ENCODE measurements at places on chromosomes 13 and 19.
A peak's percentile ranks its signal among the peaks of the same experiment; 100 is the strongest.

GRCh38 chr19:2335848-2336247 is 7.4 kb downstream of the SPPL2B start:
- no peak for DNase-seq
- peaks cover 24% of the 10 kb centered on the region for H3K36me3 ChIP-seq
- H3K27ac ChIP-seq = no peak overlapping the region
- no peaks in the 10 kb centered on the region for H3K27me3 ChIP-seq

DNA sequence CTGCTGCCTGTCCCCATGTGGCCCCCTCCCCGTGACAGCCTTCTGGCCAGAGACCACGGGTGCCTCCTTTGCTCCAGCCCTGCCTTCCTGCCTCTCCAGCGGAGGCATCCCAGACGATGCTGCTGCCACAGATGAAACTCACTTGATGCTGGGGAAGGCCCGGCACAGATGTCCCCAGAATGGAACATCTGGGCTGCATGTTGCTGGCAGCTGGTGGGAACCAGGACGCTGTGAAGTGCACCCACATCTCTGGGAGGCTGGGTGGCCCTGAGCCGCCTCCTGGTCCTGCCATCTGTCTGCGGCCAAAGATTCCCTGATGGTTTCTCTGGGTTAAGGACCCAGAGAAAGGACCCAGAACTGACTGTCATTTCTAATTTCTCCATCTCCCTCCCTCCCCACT is 51.9 kb upstream of the PTPRS start:
- no peak for DNase-seq
- no peak overlapping the region for H3K27ac ChIP-seq
- no peak overlapping the region for H3K4me3 ChIP-seq
- H3K36me3 ChIP-seq = no peaks in the 10 kb centered on the region
- no peaks in the 10 kb centered on the region for H3K4me1 ChIP-seq

DNA sequence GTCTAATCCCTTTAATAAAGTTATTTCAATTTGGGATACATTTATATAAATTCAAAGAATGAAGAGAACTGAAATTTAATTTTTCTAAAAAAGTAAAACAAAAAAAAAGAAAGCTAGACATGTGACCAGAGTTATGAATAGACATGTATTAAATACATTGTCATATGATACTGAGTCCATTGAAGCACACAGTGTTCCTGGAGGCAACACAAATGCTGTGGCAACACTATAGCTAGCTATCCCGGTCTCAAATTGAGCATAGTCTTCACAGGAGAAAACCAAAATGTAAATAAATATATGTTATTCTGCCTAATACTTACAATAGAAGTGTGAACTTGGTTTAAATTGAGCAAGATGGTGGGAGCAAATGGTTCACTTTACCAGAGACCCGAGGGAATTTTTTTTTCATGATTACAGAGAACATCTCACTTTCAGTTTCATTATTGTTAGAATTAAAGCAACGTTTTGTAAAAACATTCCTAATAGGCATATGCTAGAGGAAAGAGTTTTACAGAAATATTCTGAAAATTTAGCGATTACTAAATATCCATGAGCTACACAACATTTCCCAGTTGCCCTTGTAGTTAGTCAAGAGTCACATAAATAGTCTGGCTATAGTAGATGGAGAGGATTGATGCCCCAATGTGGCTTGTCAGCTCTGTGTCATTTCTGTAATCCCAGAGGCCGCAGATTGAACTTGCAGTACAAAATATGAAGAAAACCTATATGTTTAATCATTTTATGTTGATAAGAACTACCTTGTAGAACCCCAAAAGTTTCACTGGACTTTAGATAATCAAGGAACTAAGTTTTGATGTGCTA is 775.7 kb upstream of the SPRY2 start:
- no peak overlapping the region for H3K27ac ChIP-seq
- no peaks in the 10 kb centered on the region for H3K4me1 ChIP-seq
- no peaks in the 10 kb centered on the region for H3K36me3 ChIP-seq
- no peaks in the 10 kb centered on the region for H3K27me3 ChIP-seq

- H3K4me3 ChIP-seq = no peak overlapping the region
- no peak for DNase-seq
- no peaks in the 10 kb centered on the region for H3K27me3 ChIP-seq
- H3K27ac ChIP-seq = no peak overlapping the region
- H3K4me1 ChIP-seq = no peaks in the 10 kb centered on the region
Observed at GRCh38 chr13:43482026-43482425, 304.7 kb downstream of the ENOX1 start.

DNA sequence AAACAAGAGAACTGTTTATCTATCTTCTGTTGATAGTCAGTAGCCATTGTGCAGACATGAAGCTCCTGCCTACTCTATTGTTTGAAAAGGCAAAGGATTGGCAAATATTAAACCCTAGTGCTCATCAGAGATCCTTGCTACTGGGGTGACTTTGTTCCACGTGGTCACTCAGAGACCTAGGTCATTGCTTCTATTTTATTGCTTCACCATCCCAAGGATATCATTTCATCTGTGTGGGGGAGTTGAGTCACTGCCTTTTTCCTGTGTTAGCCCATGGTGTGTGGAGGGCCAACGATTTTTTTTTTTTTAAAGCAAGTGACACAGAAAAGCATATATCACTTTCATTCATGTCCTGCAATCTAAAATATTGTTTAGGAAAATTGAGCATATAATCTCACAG is 254.1 kb upstream of the RXFP2 start:
- H3K36me3 ChIP-seq = no peaks in the 10 kb centered on the region
- no peaks in the 10 kb centered on the region for H3K4me1 ChIP-seq
- no peaks in the 10 kb centered on the region for H3K27me3 ChIP-seq
- H3K27ac ChIP-seq = no peak overlapping the region

GRCh38 chr13:40116008-40116407 is 460.5 kb downstream of the COG6 start:
- H3K27me3 ChIP-seq = no peaks in the 10 kb centered on the region
- H3K36me3 ChIP-seq = no peaks in the 10 kb centered on the region
- peaks cover 2% of the 10 kb centered on the region for H3K4me1 ChIP-seq

- peak; percentile 39 for DNase-seq
- H3K27me3 ChIP-seq = no peaks in the 10 kb centered on the region
- H3K4me1 ChIP-seq = peaks cover 40% of the 10 kb centered on the region
Observed at GRCh38 chr19:4972509-4973230, 3.8 kb downstream of the KDM4B start.

DNA sequence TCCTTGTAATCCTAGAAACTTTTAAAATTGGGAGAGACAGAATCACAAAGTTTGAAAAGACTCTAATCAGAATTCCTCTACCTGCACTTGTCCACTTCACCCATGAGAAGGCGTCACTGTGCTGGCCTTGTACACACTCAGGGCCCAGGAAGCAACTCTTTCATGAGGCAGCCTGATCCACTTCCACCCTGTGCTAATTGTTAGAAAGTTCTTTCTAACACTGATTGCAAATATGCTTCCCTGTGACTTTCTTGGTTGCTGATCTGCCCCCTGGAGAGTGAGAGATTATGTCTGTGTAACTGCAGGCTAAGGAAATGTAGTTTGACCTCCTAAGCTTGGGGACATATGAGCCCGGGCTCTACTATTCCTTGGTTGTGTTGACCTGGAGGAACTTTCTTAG is 494.6 kb downstream of the MYO16 start:
- no peaks in the 10 kb centered on the region for H3K27me3 ChIP-seq
- no peak overlapping the region for H3K27ac ChIP-seq
- no peak for DNase-seq
- no peak overlapping the region for H3K4me3 ChIP-seq
- no peaks in the 10 kb centered on the region for H3K36me3 ChIP-seq

GRCh38 chr13:104021806-104022397 is 955.7 kb upstream of the SLC10A2 start:
- H3K4me1 ChIP-seq = no peaks in the 10 kb centered on the region
- DNase-seq = no peak
- H3K4me3 ChIP-seq = no peak overlapping the region
- H3K27me3 ChIP-seq = no peaks in the 10 kb centered on the region
- no peaks in the 10 kb centered on the region for H3K36me3 ChIP-seq

DNA sequence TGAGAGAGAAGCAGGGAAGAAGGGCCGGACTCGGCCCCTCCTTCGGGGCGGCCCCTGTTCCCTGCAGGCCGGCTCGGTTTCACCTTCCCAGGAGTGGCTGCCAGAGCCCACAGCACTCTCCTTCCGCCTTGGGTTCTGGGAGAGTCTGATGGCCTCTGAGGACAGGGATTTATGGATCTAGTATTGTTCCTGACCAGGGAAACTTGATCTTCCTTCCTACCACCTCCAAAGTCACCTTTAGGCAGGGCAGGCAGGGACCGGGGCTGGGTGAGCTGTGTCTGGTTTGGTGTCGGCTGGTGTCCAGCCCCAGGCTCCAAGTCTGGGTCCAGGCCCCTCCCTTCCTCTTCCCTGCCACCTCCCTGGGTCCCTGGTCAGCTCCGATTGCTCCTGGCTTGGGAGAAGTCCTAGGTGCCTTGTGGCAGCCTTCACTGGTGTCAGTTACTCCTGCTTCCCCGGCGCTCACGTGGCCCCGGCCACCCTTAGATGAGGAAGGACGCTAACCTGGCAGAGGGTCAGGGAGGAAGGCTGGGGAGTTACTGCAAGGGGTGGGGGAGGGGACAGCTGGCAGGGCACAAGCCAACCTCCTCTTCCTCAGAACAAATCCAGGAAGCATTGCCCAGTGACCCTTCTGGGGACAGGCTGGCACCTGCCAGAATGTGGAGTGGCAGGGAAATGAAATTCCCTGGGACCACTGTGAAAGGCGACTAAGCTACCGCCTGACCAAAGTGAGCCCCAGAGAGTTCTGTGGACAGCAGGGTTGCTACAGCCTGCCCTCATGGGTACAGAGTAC is 18.8 kb downstream of the RFX1 start:
- H3K27me3 ChIP-seq = no peaks in the 10 kb centered on the region
- no peak overlapping the region for H3K27ac ChIP-seq
- H3K36me3 ChIP-seq = peaks cover 20% of the 10 kb centered on the region
- no peak for DNase-seq

- H3K27ac ChIP-seq = no peak overlapping the region
- no peak overlapping the region for H3K4me3 ChIP-seq
- peak; percentile 75 for DNase-seq
- no peaks in the 10 kb centered on the region for H3K4me1 ChIP-seq
- H3K27me3 ChIP-seq = no peaks in the 10 kb centered on the region
Observed at GRCh38 chr19:3075605-3076431, 13.5 kb upstream of the TLE5 start.

DNA sequence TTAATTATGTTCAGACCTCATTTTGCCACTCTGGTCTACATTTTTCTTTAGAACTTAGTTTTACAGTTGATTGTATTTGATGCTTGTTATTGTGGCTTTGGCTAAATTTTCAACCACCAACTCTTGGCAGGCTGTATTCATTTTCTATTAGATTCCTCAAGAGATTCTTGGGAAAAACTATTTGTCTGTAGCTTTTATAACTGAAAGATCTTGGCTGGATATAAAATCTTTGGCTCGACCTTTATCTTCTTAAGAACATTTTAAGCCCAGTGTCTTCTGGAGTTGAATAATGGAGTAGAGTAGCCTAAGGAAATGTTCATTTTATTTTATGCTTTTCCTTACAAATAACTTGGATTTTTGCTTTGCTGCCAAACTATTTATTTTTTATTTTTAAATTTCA is 848.5 kb downstream of the PCDH17 start:
- no peaks in the 10 kb centered on the region for H3K36me3 ChIP-seq
- no peaks in the 10 kb centered on the region for H3K27me3 ChIP-seq
- no peak overlapping the region for H3K4me3 ChIP-seq
- no peaks in the 10 kb centered on the region for H3K4me1 ChIP-seq

DNA sequence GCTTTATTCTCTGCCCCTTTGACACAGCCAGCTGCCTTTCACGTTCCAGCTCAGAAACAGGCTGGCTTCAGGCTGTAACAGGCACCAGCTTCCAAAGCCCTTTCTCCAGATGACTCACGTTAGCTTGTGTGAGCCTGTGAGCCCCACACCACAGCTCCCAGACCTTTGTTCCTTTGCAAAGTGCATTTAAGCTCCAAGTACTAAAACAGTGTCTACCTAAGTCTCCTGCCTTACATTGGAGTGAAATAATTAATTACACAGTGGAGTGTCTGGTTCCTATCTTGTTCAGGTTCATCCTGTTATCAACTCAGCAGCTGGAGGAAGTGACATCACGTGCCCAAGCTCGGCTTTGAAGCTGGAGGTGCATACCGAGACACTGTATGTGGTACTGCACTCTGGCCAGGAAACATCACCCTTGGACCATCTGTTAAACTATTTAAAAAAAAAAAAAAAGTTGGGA is 475.8 kb downstream of the FOXO1 start:
- H3K4me1 ChIP-seq = peaks cover 8% of the 10 kb centered on the region
- DNase-seq = peak; percentile 7
- no peak overlapping the region for H3K4me3 ChIP-seq

GRCh38 chr19:4474514-4475022 is 2.5 kb downstream of the HDGFL2 start:
- no peaks in the 10 kb centered on the region for H3K27me3 ChIP-seq
- H3K36me3 ChIP-seq = peaks cover 25% of the 10 kb centered on the region
- H3K27ac ChIP-seq = no peak overlapping the region
- H3K4me1 ChIP-seq = peaks cover 20% of the 10 kb centered on the region
- peak overlapping the region; percentile 49 for H3K4me3 ChIP-seq

- H3K27ac ChIP-seq = peak overlapping the region; percentile 72
- no peak for DNase-seq
- no peaks in the 10 kb centered on the region for H3K36me3 ChIP-seq
- H3K4me3 ChIP-seq = no peak overlapping the region
- peaks cover 3% of the 10 kb centered on the region for H3K4me1 ChIP-seq
Observed at GRCh38 chr13:23516702-23517101, 53.5 kb upstream of the TNFRSF19 start.

DNA sequence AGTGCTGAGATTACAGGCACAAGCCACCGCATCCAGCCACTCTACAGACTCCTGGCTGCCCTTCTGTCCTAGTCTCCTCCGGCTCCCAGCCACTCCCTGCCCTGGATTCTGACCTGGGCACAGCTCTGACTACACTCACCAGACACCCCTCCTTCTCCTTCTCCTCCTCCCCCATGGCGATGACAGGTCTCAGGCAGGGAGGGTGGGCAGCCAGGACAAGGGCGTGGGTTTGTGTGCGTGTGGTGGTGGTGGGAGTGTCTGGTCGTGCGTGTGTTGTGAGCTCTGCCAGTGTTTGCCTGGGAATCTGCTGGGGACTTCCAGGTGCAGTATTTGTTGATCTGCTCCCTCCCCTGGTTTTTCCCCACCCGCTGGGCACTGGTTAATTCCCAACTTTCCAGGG is 3.0 kb upstream of the NCCRP1 start:
- H3K27ac ChIP-seq = no peak overlapping the region
- peaks cover 6% of the 10 kb centered on the region for H3K4me1 ChIP-seq
- no peaks in the 10 kb centered on the region for H3K36me3 ChIP-seq
- DNase-seq = no peak
- H3K4me3 ChIP-seq = no peak overlapping the region
- H3K27me3 ChIP-seq = peaks cover 11% of the 10 kb centered on the region

GRCh38 chr13:48559638-48560320 is 26.9 kb upstream of the RCBTB2 start:
- no peak for DNase-seq
- H3K27me3 ChIP-seq = no peaks in the 10 kb centered on the region
- H3K36me3 ChIP-seq = no peaks in the 10 kb centered on the region
- no peaks in the 10 kb centered on the region for H3K4me1 ChIP-seq

GRCh38 chr19:48102870-48103751 is 7.5 kb downstream of the PLA2G4C start:
- H3K36me3 ChIP-seq = no peaks in the 10 kb centered on the region
- H3K4me3 ChIP-seq = no peak overlapping the region
- H3K27me3 ChIP-seq = no peaks in the 10 kb centered on the region
- H3K27ac ChIP-seq = no peak overlapping the region
- DNase-seq = no peak
- no peaks in the 10 kb centered on the region for H3K4me1 ChIP-seq

Data from trophoblast cell (in vitro differentiated cells and primary cell).